ENCODE measurements at places on chromosomes 16 and 17.

- DNase-seq = no peak
Measured at GRCh38 chr16:84119368-84119767, 2.6 kb upstream of the MBTPS1 start.

GRCh38 chr17:44360826-44361225 lies 2.8 kb downstream of the FAM171A2 start:
- DNase-seq = no peak

- DNase-seq = no peak
Measured at GRCh38 chr17:17228521-17229279, 8.3 kb downstream of the FLCN start.

DNA sequence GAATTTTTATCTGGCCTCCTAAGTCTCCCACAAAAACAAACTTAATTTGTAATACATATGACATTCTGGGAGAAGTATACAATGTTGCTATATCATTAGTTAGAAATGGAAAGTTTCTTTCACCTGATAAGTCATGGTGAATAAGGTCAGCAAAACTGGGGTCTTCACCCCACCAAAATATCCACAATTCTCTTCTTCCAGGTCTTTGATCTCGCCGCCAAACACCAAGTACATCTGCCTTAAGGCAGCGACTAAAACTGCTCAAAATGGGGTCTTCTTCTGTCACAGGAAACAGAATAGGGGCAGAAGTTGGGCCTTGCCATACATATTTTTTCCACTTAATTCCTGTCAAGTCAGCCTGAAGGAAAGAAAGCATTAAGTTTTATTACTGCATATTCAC lies 2.1 kb downstream of the MED13 start:
- DNase-seq = no peak

DNA sequence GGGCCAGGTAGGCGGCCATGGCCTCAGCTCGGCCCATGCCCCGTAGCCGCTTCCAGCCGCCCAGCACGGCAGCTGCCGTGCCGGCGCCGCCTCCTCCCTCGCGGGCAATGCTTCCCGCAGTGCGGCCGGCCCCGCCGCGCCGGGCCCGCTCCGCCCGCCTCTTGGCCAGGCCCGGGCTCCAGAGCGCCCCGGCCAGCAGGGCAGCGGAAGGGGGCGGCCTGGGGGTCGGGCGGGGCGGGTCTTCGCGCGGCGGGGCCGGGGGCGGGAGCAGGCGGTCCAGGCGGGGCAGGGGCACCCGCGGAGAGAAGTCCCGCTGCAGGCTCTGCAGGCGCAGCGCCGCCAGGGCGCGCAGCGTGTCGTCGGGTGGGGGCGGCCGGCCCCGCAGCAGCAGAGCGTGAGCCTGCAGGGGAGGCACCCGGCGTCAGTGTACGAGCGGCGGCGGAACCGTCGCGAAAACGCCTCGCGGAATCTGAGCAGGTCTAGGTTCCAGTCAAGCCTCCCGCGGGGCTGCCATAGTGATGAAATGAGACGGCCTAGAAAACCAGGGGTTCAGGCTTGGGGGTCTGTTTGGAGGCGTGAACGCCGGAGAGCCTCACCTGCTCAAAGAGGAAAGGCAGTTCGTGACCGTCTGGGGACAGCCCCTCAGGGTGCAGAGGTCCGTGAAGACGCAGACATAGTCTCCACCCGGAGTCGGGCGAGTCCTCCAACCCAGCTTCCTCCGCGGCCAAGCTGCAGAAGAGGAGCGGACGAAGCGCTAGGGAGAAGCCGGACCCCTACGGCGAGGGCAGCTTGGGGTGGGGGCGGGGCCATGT lies 6.6 kb downstream of the PLEKHH3 start:
- DNase-seq = no peak
